ENCODE measurements at places on chromosomes 12 and 14. TPM values are rescaled to one million over a fixed set of nuclear protein-coding genes. Genes with fewer than 3 reads are reported as not detected.

Gene KLHDC1
- 1.9 TPM for total RNA-seq

Gene SERPINA10
- not detected for total RNA-seq

- DNase-seq: no peak
Observed at GRCh38 chr12:92540782-92541423, 161.9 kb upstream of the PLEKHG7 start.

- DNase-seq: no peak
Observed at GRCh38 chr12:2498964-2499500, 295.7 kb upstream of the FKBP4 start.

DNA sequence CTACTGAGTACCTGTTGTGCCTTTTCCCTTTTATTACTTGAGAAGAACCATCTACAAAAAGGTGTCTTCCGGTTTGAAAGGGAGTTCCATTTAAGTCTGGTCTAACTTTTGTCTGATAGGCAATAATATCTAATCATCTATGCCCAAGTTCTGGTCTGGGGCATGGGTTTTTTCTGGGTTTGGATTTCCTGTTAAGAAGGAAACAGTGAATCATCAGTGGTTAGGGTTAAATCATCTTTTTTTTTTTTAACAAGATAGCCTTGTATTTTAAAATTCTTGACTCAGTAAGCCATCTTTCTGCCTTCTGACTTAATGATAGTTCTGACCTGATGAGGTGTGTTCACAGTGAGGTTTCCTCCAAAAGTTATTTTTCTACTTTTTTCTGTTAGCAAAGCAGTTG is 29.3 kb upstream of the CPNE8 start:
- no peak for DNase-seq
